AG04450 (cell line): ENCODE measurements at places on chromosomes 5 and 9. TPM values are rescaled to one million over a fixed set of nuclear protein-coding genes. Genes with fewer than 3 reads are reported as not detected.

- no peak for DNase-seq
Measured at GRCh38 chr5:168897387-168898122, 318.4 kb upstream of the PANK3 start.

GRCh38 chr9:122090981-122091380, 2.1 kb downstream of the TTLL11 start:
- DNase-seq: no peak

DNA sequence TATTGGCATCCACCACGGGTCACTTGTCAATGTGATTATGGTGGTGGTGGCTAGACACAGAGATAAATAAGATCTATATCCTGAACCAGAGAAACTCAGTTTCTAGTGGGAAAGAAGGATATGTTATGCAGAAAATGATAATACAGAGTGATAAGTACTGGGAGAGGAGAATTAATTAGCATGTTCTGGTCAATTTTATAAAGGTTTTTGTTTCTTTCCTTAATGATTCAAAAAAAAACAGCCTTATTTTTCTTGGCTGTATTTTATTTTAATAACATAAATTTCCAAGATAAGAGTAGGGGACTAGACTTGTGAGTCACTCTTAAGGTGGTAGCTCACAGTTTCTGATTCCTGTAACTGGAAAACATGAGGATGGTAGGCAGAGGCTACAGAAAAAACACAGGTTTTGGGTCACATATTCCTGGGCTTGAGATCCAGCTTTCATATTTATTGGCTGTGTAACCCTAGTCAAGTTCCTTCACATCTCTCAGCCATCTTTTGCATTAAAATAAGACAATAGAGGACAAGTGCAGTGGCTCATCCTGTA, 350.3 kb upstream of the RPS23 start:
- no peak for DNase-seq

DNA sequence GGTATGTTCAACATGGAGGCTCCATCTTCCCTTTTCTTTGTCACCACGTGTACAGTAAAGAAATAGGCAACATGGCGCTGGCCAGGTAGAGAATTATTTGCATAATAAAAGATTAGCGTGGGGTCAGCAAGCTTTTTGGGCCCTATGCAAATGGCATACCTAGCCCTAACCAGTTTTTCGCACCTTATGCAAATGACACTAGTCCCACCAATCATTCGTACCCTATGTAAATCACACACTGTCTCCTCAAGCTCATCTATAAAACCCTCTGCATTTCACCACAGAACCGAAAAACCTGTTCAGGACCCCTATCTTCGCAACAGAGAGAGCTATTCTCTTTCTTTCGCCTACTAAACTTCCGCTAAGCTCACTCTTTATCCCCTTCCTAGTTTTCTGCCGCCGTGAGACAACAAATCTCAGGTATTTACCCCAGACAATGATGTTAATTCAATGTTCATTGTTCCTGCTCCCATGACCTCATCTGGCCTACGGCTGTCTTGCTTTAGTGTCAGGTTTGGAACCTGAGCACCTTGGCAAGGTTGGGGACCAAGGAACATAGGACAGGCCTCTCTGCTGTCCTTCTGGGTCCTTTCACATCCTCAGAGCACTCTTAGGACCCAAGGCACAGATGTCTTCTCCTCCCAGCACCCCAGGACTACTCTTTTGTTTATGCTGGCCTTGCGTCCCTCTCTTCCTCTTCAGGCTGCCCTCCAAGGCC, 180.7 kb upstream of the RAI14 start:
- DNase-seq: no peak

HBEGF gene
- 6.6 and 7.0 TPM in 2 replicates for polyA plus RNA-seq

GRCh38 chr5:10596886-10597451, 33.1 kb downstream of the ANKRD33B start:
- DNase-seq: no peak

DNA sequence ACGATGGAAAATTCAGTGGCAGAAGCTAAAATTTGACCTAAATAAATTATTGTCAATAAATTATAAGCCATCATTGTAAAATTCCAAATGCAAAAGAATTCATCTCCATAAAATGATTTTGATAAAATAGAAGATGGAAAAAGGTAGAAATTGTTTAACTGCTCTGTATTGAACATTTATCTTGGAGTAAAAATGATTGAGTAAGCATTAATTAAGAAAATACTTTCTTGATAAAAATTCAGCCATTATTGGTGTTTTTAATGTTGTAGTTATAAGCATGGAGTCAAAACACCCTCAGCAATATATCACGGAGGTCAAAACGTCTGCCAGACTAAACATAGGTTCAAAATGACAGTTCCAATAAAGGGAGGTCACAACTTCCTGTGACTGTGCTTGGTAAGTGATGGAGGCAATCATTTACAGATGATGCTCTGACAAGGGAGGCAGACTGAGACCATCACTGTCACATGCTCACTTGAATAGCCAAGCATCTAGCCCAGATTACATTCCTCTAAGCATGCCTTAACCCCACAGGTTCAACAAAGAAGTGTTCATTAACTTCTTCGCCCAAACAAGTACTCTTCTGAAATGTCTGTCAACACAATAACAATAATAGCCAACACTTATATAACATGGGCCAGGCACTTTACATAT, 69.5 kb downstream of the SH3TC2 start:
- no peak for DNase-seq

CTNNAL1 gene
- 60.6 and 82.7 TPM in 2 replicates for polyA plus RNA-seq

ADAMTS13 gene
- 0.86 and 0.94 TPM in 2 replicates for polyA plus RNA-seq

- DNase-seq: no peak
Measured at GRCh38 chr5:14267991-14268708, 125.0 kb downstream of the TRIO start.

DNA sequence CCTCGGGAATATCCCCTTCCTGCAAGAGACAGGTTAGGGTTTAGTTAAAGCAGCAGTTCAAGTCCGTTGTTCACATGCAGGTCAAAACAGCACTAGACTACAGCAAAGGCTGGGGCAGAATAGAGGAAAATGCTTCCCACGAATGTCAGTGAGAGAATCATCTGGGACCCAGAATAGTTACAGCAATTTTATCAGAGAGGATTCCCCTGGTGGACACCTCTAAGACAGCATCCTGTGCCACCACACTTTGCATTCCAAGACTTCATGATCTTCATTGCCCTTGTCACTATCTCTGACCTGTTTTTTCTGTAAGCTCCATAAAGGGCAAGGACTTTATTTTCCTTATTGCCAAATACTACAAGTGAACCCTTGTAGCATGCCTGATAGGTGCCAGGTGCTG, 12.9 kb downstream of the GRXCR2 start:
- DNase-seq: no peak

DNA sequence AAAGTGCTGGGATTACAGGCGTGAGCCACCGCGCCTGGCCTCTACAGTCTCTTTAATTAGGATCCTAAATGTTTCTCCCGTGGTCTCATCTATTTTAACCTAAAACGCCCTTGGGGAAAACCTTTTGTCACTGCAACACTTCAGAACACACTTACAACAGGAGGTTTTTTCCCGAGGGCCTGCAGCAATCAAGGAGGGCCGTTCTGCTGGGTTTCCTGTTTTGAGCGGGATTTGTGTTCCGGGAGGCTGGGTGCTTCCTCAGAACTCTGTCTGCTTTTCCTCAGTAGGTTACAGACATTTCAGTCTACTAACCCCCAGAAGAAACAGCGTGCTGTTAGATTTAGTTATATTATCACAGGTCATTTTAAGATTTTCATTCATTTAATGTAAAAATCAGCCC, 65.4 kb upstream of the IRX4 start:
- DNase-seq: no peak

MAML1 gene
- 4.9 and 8.8 TPM in 2 replicates for polyA plus RNA-seq

NR5A1 gene
- polyA plus RNA-seq: not detected in 2 replicates

DNA sequence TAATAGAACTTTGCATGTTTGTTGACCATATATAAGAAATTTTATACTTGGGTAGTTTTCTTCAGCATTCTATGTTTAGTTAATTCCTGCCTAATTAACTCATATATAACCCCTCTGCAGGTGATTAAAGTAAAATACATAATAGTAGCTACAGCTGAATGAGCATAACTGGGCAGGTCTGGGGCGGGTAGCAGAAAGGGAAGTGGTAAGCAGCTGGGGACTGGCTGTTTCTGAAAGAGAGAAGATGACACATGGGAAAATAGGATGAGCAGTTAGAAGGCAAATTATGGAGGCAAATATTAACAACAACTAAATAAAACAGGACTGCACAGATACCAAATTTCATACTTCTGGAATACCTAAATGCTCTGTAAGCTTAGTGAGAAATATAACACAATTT, 128.1 kb downstream of the CPLANE1 start:
- no peak for DNase-seq

BAAT gene
- not detected in 2 replicates for polyA plus RNA-seq

- no peak for DNase-seq
Measured at GRCh38 chr9:130772185-130772584, 62.9 kb upstream of the ABL1 start.

- DNase-seq: no peak
Measured at GRCh38 chr9:115032296-115032695, 85.7 kb downstream of the TNC start.

GRCh38 chr9:1155602-1156001, 105.4 kb downstream of the DMRT2 start:
- DNase-seq: no peak

GRCh38 chr5:82639393-82640144, 361.4 kb upstream of the RPS23 start:
- DNase-seq: no peak

CSF1R gene
- 0.09 and 0.12 TPM in 2 replicates for polyA plus RNA-seq

WDR31 gene
- 0.97 and 1.5 TPM in 2 replicates for polyA plus RNA-seq

DNA sequence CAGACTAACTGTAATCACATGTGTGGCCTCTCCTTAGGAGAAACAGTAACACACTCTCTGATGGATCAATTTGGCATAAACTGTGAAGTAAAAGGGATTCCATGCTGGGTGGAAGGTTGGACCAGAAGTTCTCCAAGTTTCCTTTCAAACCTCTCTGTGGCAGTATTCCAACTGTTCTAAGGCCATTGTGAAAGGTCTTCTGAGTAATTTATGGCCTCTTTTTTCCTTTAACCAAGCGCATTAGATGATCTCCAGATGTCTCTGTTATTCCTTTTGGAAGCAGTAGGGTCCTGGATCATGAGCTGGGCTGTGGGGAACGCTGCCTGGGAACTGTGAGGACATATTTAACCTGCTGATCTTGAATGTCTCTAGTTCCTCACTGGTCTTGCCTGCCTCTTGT, 80.6 kb upstream of the IL6ST start:
- DNase-seq: no peak

GRCh38 chr9:108108280-108108851, 618.8 kb upstream of the KLF4 start:
- DNase-seq: no peak

DNA sequence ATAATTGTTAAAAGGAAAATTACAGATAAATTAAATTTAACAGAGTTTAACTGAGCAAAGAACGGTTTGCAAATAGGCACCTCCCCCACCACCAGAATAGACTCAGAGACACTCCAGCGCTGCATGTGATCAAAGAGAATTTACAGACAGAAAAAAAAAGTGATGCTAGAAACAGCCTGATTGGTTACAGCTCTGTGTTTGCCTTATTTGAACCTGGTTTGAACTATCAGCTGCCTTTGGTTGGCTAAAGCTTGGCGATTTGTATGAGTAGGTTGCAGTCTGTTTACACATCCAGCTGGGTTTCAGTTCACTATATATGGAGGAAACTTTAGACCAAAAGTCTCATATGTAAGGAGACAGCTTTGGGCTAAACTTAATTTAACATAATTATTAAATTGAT, 249.1 kb downstream of the ENC1 start:
- DNase-seq: peak; percentile 21

DNA sequence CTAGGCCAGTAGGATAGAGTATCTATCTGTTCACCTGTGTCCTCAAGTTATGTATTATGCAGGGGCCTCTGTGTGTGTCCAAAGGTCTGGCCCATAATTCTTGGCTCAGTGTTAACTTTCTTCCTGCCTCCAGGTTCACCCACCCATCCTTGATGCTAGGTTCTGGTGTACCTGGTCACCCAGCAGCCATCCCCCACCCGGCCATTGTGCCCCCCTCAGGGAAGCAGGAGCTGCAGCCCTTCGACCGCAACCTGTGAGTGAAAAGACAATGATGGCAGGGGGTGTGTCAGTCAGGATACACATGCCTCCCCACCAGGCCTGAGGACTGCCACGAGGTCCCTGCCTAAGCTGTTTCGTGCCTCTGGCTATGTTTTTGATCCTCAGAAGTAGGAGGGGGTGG, 27.6 kb downstream of the TCF7 start:
- no peak for DNase-seq

- DNase-seq: no peak
Measured at GRCh38 chr9:79598562-79599345, 27.0 kb downstream of the TLE4 start.
